Myocyte (in vitro differentiated cells): ENCODE measurements at places on chromosomes 7 and 10. TPM values are rescaled to one million over a fixed set of nuclear protein-coding genes. Genes with fewer than 3 reads are reported as not detected.

The POLL gene
- total RNA-seq: 15.3 and 16.0 TPM in 2 replicates

The CYP3A7 gene
- total RNA-seq: 0.29 and 0.47 TPM in 2 replicates

The GNAT3 gene
- not detected in 2 replicates for total RNA-seq

- no peak for DNase-seq
Measured at GRCh38 chr7:55575733-55576132, 3.4 kb upstream of the VOPP1 start.

The PRSS37 gene
- total RNA-seq: not detected in 2 replicates

The FRMD4A gene
- 23.0 and 34.6 TPM in 2 replicates for total RNA-seq

GRCh38 chr10:69710008-69710888 is 80.2 kb downstream of the FAM241B start:
- DNase-seq: no peak

- DNase-seq: no peak
Measured at GRCh38 chr7:142983825-142984224, 21.7 kb upstream of the KEL start.
